ENCODE measurements at places on chromosomes 3 and 15. TPM values are rescaled to one million over a fixed set of nuclear protein-coding genes. Genes with fewer than 3 reads are reported as not detected.

The CHST2 gene
- 0.26 TPM for total RNA-seq

The SPINT1 gene
- total RNA-seq: 32.7 TPM

The A4GNT gene
- not detected for total RNA-seq

The FAM81A gene
- 7.3 TPM for total RNA-seq

The CYP1A1 gene
- 0.15 TPM for total RNA-seq

The CCR3 gene
- not detected for total RNA-seq

The LEKR1 gene
- not detected for total RNA-seq

The TMEM45A gene
- total RNA-seq: 8.6 TPM

The NUP210 gene
- 36.8 TPM for total RNA-seq

The VPS18 gene
- 46.7 TPM for total RNA-seq

The CSTA gene
- not detected for total RNA-seq

The SPESP1 gene
- not detected for total RNA-seq

The RLBP1 gene
- total RNA-seq: not detected

The GJD2 gene
- not detected for total RNA-seq

The CLDN1 gene
- total RNA-seq: 30.9 TPM

The DET1 gene
- total RNA-seq: 5.2 TPM

The CPNE9 gene
- 0.13 TPM for total RNA-seq

The SAMMSON gene
- total RNA-seq: not detected

The IQCF5 gene
- total RNA-seq: not detected

The GNAT1 gene
- total RNA-seq: not detected

The MUC4 gene
- 0.03 TPM for total RNA-seq

The SQOR gene
- total RNA-seq: 62.2 TPM

The GRAMD2A gene
- total RNA-seq: 1.3 TPM
